ENCODE measurements at places on chromosomes 11 and 22. TPM values are rescaled to one million over a fixed set of nuclear protein-coding genes. Genes with fewer than 3 reads are reported as not detected.

MS4A7 gene
- 0.79 TPM for total RNA-seq

SAA2 gene
- 10.2 TPM for total RNA-seq

TRIM48 gene
- total RNA-seq, result not detected

ENTHD1 gene
- 0.20 TPM for total RNA-seq

MYBPC3 gene
- total RNA-seq, result not detected

- DNase-seq, result no peak
Measured at GRCh38 chr22:33302049-33302545, 243.9 kb upstream of the SYN3 start.

DNA sequence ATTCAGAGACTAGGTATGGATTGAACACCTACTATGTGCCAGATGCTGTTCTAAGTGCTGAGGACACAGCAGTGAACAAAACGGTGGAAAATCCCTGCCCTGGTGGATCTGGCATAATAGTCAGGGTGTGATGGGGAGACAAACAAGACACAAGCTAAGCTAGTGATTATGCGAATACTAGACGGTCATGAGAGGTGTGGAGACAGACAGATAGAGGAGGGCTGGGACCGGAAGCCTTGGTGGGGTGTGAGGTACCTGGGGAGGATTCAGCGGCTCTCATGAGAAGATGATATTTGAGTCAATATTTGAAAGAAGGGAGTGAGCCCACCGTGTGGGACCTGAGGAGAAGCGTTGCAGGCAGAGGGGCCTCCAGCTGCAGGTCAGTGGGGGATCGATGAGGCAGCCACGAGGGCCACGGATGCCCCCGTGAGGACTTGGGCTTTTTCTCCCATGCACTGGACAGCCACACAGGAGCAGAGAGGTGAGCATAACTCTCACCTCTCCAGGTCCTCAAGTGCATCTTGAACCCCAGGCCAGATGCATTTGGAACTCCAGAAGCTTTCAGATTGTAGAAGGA, 4.7 kb downstream of the CD5 start:
- no peak for DNase-seq

- no peak for DNase-seq
Measured at GRCh38 chr11:46637546-46637945, 20.2 kb downstream of the ATG13 start.

- DNase-seq, result no peak
Measured at GRCh38 chr11:44474702-44475101, 90.8 kb upstream of the CD82 start.

DNA sequence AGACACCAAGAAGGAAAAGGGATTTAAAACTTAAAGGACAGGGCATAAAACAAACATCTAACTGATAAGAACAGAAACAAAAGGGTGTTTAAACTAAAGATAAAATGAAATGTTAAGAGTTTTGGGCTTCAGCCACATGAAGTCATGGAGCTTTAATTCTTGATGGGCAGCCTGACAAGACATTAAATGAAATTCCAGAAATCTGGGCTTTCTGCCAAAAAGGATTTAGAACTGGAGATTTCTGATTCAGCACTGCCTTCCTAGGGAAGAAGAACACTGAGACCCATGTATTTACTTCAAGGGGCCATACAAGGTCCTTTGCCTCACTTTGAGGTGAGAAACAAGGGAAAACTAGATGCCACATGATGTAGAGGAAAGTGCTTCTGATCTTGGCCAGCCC, 355.9 kb upstream of the RAG2 start:
- DNase-seq, result no peak

GRCh38 chr22:23220485-23221350, 40.4 kb downstream of the BCR start:
- DNase-seq, result no peak

DNA sequence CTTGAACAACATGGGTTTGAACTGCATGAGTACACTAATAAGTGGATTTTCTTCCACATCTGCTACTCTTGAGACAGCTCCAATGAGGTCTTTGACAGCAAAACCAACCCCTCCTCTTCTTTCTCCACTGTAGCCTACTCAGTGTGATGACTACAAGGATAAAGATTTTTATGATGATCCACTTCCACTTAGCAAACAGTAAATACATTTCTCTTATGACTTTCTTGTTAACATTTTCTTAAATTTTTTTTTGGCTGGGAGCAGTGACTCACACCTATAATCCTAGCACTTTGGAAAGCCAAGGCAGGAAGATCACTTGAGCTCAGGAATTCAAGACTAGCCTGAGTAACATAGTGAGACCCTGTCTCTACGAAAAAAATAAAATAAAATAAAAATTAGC, 9.9 kb upstream of the EIF4G2 start:
- DNase-seq, result no peak

DNA sequence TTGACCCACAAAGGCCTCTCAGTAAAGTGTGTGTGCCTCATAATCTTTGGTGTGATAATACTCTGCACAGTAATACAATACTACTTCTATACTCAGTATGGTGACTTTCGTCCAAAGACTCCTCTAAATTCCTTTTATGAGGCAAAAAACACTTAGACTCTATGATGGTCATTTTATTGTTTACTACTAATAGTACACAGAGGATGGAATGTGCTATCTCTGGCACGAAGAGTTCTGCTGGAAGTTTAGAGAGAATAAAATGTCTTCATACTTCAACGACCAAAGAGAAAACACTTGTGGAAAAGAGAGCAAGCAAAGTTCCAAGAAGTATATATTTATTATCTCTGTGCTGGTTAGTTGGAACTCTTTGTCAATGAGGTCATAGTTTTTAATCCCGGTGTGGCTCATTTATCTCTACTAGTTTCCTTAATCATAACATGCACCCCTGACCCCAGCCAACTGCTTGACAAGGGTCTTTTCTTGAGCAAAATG, 7.5 kb upstream of the CSTF3 start:
- DNase-seq, result no peak

- DNase-seq, result no peak
Measured at GRCh38 chr22:26435327-26436093, 6.5 kb downstream of the ASPHD2 start.

DNA sequence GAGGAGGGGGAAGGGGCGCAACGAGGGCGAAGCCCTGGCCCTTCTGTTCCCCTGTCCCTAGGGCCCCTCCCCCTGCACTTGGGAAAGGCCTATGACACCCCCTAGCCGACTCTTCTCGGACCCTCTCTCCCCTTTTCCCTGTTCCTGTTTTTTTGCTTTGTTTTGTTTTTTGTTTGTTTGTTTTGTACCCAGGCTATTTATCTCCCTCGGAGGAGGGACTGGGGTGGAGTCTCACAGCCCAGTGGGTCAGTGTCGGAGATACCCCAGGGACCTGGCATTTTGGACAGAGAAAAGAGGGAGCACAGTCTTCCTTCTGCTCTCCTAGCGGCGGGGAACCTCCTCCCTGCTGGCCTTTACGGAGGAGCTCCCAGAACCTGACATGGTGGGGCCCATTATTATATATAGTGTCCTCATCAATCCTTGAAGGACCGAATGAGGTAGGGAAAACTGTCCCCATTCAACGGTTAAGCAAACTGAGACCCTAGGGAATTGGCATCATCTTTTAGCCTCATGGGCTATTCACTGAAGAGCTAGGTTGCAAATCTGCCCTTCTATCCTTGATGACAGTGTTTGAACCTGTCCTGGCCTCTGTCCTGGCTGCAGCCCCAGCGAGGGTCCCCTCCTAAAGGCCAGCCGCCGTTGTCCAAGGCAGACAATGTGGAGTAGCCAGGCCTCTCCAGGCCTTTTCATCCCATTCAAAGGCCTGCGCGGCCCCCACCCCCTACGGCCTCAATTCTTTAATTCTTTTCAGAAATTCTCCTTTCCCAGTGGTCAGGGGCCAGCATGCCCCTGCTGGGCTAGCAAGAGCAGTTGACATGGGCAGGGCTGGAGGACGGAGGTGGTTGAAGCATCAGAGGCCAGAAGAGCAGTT, 911 bp downstream of the EMID1 start:
- DNase-seq, result no peak

DNA sequence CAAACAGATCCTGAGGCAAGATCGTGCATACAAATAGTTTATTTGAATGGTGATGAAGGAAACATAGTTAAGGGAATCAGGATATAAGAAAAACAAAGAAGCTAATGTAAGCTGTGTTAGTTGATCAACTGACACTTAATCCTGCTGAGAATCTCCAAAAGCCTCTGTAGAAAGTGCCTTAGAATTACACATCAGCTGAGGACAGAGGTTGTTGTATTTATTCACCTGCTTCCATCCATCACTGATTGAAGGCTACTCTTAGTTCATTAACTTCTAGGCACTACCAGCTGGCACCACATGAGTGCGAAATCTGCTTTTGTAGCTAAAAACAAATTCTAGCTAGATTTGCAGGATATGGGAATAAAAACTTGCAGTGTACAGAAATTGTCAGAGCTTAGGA, 1082.0 kb upstream of the CNTN5 start:
- no peak for DNase-seq
